ENCODE measurements at places on chromosomes 6 and 20.

- no peak for DNase-seq
Measured at GRCh38 chr6:46312654-46313053, 141.9 kb upstream of the ENPP5 start.

- DNase-seq = no peak
Measured at GRCh38 chr20:4081421-4081820, 66.1 kb upstream of the RNF24 start.

- DNase-seq = no peak
Measured at GRCh38 chr6:153062516-153062915, 60.0 kb upstream of the MTRF1L start.

DNA sequence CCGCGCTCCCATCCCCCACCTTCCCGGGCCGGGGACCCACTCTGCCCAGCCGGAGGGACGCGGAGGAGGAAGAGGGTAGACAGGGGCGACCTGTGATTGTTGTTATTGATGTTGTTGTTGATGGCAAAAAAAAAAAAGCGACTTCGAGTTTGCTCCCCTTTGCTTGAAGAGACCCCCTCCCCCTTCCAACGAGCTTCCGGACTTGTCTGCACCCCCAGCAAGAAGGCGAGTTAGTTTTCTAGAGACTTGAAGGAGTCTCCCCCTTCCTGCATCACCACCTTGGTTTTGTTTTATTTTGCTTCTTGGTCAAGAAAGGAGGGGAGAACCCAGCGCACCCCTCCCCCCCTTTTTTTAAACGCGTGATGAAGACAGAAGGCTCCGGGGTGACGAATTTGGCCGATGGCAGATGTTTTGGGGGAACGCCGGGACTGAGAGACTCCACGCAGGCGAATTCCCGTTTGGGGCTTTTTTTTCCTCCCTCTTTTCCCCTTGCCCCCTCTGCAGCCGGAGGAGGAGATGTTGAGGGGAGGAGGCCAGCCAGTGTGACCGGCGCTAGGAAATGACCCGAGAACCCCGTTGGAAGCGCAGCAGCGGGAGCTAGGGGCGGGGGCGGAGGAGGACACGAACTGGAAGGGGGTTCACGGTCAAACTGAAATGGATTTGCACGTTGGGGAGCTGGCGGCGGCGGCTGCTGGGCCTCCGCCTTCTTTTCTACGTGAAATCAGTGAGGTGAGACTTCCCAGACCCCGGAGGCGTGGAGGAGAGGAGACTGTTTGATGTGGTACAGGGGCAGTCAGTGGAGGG is 2.8 kb downstream of the SOX4 start:
- peak; percentile 47 for DNase-seq

DNA sequence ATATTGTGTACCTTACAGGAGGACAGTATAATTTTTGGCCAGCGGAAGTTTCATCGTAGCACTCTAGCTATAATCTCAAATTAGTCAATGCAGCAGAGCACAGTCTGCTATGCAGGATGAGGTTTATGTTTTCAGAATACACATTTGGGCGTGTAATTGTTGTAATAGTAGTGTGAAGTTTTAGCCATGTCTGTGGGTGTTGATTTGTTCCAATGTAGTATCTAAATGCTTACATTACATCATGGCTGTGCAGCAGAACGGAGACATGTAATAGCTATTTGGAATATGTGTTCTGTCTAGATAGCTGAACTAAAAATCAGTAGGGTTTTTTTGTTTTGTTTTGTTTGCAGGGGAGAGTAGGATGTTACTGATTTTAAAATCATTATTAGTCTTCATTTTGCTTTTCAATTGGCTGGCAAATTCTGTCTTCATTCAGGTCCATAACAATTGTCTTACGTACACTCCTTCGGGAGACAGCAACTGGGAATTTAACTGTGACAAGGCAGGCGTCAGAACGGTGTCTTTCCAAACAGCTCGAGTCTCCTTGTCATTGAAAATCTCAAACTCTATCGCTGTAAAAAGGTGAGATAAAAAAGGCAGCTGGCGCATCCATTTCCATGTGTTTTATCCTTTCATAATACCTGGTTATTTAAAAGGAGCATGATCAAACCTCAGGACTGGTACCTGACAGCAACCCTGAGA is 65.1 kb upstream of the CDH4 start:
- no peak for DNase-seq

DNA sequence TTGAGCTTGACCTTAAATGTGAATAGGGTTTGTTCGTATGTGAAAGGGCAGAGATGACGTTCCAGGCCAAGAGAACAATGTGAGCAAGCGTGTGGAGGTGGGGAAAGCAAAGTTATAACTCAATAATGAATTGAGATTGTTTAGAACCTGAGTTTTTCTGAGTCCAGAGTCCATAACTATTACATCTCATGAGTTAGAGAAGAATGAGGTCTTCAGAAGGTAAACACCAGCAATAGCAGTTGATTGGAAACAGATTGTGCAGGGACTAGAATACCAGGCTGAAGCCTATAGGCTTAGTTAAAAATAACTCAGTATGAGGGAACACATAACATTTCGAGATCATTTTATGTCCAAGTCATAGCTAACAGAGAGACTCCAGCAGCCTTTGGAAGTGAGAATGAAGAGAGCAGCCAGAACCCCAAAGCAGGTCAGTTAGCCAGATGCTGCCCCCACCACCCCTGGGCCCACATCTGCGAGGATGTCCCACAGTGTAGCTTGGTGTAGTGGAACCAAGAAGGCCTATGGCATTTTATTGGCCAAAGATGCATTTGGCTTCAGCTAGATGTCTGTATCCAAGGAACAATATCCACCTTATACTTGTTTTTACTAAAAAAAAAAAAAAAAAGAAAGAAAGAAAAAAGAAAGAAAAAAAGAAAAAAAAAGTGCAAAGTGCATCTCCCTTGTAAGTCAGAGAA is 121.7 kb downstream of the TNFRSF21 start:
- no peak for DNase-seq

GRCh38 chr6:168756009-168756634 is 315.1 kb downstream of the SMOC2 start:
- DNase-seq = no peak

GRCh38 chr6:42378536-42378935 is 73.2 kb downstream of the TRERF1 start:
- DNase-seq = no peak

DNA sequence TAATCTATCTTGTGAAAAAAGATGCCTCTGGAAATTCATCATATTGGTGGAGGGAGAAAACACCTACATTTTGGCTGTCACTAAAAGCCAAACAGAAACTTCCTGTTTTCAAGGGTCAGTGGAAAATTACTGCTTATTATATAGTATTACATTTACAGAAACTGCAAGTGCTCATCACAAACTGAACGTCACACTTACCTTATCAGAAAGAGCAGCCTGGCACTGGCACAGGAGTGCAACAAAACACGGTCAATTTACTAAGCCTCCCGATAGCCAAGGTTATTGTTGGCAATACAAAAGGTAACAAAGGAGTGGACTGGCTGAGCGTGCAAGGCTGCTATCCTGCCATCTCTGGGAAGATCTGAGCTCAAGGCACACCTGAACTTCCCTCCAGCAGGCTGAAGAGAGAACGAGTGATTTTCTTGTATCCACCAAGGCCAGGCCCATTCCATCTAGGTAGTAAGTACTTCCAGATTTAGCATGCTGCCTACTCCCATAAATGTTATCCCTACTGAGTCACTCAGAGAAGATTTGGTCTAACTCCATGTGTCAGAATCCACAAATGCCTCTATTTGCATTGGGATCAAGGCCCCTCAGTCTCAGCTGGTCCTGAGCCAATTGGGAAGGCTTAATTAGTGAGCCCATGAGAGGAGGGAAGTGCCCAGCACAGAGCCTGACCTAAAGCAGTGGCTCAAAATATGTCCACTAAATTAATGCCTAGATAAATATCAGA is 399.8 kb downstream of the BTBD9 start:
- DNase-seq = no peak

DNA sequence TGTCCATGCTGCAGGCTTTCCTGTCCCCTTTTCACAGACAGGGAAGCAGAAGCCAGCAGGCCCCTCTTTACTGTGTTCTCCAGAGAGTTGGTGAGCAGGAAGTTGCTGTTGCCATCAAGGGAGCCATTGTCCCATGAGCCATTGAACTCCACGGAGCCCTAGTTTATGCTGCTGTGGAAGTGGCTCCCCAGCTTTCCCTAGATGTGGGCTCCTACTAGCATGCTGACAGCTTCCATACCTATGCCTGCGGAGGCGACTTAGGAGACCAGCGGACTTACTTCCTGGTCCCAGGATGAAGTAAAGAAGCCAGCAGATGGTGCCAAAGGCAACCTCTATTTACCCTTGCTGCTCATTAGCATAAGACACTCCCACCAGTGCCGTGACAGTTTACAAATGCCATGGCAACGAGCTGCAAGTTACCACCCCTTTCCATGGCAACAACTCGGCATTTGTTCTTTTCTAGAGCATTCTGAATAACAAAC is 30.8 kb upstream of the FKBP1A start:
- DNase-seq = no peak

GRCh38 chr6:42762426-42762859 is 16.5 kb upstream of the TBCC start:
- no peak for DNase-seq

GRCh38 chr6:101444717-101445116 is 51.2 kb downstream of the GRIK2 start:
- DNase-seq = no peak

DNA sequence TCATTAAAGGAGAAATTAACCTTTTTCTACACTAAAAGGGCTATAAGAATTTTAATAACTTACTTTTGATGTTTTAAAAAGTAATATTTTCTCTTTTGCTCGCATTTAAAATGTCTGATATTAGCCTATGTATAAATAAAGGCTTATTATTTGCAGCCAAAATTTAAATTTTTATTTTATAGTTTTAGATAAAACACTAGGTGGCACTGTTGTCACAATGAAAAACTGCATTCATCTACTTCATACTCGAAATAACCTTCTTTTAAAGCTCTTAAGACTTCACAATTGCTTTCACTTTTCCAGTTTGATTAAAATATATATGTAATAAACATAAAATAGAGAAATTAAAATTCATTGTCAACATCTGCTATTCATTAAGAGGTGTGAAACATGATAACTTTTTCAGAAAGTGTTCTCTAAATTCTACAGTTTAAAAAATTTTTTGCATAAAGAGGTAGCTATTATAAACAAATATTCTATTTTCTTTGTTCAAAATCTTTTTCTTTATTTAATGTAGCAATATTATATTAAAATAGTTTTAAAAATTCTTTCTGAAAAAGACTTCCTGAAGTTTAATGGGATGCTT is 78.8 kb upstream of the DEFB112 start:
- DNase-seq = no peak

DNA sequence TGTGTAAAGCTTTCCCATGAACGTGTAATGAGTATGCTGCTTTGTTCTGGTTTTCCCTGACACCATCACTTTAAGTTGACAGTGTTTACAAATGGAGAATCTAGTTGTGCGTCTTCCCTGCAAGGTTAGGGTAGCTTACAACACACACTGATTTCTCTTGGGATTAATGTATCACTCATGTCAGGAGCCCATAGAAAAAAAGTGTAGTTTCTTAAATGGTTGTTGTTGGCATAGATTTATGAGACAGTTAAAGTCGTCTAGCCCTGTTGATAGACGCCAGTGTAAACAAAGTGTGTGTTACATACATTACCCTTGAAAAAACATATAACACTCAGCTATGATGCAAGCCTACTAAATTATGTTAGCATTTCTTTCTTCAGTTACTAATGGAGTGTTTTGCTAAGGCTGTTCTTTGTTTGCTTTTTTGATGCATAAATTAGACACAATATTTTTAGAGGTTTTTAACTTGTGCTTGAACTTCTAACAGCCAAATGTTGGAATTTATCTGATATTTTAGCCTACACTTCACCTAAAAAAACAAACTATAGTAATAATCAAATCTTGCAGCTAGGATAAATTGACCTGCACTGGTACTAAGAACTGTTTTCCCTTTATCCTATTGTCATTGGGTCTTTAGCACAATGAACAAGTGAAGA is 88.6 kb downstream of the RNF217 start:
- no peak for DNase-seq

- DNase-seq = no peak
Measured at GRCh38 chr6:147468634-147469033, 39.9 kb upstream of the SAMD5 start.

GRCh38 chr6:31815025-31815838 is at the start of the genes HSPA1A and HSPA1L:
Gene HSPA1A, plus strand, starts transcription at chr6:31815543. Its CDS starts 214 bp downstream, at chr6:31815757.
Gene HSPA1L, minus strand, starts transcription at chr6:31815283. Its CDS starts 3,311 bp downstream, at chr6:31811972.
- DNase-seq = peak; percentile 98

All from left lobe of liver (tissue), 2 donors.